NCI-H1105 treated with DMSO at 0.1 percent for 48 hours (cell line): ENCODE measurements at places on chromosomes 7 and 10.

- no peak for DNase-seq
These were observed 44.4 kb upstream of the COMMD3 start for GRCh38 chr10:22271786-22272185.

GRCh38 chr7:33824911-33825459, 80.4 kb upstream of the BMPER start:
- DNase-seq: no peak

DNA sequence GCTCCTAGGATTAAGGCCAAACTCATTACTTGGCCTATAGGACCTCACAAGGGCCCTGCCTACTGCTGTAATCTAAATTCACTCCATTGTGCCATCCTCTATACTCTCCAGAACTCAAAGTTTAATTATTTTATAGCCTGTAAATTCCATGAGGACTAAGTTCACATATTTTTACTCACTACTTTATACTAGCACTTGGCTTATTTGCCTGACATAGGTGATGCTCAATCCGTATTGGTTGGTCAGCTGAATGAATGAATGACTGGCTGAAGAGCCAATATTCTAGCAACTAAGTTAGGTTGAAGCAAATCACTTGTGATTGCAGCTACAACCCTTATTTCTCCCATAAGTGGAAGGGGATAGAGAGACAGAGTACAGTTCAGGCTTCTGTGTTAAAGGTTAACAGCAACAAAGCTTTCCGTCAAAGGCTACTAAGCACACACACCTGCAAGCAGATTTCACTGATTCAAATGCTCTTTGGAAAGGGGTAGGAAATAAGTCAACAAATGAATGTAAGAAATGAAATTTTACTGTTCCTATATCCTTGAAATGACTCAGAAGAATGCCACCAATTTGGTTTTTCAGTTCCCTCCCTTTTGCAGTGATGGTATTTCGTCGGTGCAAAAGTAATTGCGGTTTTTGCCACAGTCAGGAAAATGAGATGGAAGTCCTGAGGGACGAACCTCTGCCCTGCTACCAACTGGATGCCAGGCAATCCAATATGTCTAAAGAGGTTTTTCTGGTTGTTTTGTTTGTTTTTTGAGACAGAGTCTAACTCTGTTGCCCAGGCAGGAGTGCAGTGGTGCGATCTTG, 120.7 kb downstream of the COL28A1 start:
- no peak for DNase-seq

DNA sequence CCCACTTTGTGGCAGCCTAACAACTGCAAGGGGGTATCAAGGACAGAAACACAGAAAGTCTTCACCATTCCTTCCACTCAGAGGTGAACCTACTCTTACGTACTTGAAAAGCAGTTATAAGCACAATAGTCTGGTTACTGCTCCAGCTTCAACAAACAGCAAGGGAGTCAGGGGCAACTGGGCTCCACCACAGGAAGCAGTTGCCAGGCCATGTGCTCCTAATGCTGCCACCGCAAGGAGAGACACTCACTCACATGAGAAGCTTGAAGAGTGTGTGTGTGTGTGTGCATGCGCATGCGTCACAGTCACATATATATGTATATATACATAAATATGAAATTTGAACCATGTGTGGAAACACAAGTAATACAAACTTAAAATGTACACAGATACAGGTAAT, 65.5 kb downstream of the GRB10 start:
- DNase-seq: no peak

DNA sequence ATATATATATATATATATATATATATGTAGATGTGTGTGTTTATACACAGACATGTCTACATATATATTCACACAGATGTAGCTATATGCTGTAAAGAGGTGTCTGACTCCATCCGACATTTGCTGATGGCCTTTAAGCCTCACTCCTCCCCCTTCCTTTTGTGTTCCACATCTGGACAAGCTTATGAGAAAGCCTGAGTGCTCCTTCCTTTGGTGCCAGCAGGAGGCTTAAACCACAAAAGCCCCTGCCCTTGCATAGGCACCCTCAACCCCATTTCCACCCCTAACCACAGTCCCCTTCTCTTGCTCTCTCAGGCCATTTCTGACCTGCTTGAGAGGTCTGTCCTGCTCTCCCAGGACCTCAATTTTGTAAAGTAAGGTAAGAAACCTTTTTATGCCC, 98.7 kb downstream of the SVOPL start:
- DNase-seq: no peak

DNA sequence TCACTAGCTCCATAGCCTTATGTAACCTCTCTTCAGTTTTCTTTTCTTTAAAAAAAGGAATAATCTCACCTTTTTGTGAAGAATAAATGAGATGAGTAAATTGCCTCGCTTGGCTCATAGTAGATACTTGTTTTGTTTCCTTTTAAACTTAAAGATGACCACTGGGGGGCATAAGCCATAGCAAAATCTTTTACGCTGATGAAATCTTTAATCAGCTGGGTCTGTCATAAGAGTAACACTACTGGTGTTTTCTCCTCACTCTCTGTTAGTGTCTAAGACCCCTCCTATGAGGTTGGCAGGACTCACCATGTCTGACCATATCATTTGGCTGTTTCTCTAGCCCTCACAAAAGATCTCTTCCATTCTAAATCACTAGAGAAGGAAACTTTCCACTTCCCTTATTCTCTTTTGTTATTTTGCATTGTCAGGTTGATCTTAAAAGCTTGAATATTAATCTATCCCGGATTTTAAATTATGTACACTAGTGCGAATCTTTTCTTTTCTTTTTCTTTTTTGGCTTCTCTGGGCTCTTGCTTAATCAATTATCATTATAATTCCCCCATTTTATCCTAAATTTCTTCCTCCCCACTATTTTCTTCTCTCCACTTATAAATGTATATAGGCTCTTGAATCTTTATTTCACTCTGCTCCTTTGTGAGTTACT, 12.5 kb downstream of the STAG3 start:
- DNase-seq: peak; percentile 2

DNA sequence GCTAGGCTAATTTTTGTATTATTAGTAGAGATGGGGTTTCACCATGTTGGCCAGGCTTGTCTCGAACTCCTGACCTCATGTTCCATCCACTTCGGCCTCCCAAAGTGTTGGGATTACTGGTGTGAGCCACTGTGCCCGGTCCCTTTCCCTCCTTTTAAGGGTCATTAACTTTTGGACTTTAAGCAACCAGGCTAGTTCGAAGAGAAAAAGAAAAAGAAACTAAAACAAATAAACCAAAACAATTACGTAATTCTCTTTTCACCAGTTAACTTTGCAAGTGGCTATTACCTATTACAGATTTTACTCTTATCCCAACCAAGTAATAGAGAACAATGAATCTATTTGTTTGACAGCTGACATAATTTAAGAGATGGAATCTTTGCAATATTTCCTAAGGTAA, 72.8 kb upstream of the SEMA3C start:
- DNase-seq: no peak

DNA sequence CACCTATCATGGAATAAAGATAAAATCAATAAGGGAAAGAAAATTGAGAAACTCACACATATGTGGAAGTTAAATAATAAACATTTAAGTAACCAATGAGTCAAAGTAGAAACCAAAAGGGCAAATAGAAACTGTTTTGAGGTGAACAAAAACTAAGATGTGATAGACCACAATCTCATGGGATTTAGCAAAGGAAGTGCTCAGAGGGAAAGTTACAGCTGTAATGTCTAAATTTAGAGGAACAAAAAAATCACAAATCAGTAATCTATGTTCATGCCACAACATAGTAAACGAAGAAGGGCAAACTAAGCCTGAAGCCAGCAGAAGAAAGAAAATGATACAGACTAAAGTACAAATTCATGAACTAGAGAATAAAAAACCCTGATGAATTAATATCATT, 16.3 kb downstream of the CYP3A4 start:
- DNase-seq: no peak

- DNase-seq: no peak
These were observed 38.8 kb upstream of the MYL10 start for GRCh38 chr7:101667920-101668319.

DNA sequence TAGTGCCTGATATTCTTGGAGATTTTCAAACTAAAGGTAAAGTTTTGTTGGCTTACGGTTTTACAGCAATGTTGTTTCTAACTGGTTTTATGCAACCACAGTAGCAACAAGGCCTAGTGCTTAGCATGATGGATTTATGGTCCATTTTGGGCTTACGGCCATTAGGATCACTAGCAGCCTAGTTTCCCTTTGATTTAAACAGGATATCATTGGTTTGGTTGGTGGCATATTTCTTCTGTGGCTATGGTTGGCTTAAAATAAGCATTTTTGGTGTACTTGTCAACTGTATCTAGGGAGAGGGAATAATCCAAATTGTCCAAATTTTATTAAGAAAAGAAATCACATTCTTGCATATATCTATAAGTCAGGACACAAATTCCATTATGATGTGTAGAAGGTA, 194.0 kb downstream of the HDAC9 start:
- DNase-seq: no peak

DNA sequence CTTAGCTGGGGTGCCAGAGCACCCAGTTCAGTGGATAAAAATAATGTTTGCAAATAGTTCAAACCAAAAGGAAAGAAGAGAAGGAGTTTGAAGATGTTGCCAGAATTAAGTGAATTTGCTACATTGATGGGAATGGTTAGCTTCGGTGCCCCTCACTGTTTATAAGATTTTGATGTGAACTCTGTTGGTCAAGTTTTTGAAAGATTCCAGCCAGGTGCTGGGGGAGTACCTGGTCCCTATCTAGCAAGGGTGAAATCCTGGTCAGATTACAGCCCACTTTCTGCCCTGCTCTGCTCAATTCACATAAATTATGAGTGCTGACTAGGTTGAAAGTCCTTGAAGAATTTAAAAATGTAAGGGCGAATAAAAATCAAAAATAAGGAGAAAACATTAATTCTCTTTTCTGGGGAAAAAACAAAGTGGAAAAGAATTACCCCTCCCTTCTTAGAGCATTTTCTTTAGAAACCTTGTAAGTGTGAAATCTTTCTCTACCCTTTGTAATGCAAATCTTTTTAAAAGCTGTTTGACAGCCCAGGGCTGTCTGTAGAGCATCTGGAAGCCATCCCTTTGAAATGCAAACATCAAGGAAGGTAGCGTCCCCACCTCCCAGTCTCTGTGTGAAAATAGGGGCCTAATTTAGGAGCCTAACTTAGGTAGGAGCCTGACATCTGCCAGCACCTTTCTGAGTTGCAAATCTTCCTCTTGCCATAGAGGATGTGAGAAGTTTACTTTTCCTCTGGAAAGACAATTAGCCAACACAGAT, 1.4 kb upstream of the GIMAP5 start:
- DNase-seq: no peak

GRCh38 chr7:1725199-1725690, 55.2 kb downstream of the ELFN1 start:
- peak; percentile 96 for DNase-seq

DNA sequence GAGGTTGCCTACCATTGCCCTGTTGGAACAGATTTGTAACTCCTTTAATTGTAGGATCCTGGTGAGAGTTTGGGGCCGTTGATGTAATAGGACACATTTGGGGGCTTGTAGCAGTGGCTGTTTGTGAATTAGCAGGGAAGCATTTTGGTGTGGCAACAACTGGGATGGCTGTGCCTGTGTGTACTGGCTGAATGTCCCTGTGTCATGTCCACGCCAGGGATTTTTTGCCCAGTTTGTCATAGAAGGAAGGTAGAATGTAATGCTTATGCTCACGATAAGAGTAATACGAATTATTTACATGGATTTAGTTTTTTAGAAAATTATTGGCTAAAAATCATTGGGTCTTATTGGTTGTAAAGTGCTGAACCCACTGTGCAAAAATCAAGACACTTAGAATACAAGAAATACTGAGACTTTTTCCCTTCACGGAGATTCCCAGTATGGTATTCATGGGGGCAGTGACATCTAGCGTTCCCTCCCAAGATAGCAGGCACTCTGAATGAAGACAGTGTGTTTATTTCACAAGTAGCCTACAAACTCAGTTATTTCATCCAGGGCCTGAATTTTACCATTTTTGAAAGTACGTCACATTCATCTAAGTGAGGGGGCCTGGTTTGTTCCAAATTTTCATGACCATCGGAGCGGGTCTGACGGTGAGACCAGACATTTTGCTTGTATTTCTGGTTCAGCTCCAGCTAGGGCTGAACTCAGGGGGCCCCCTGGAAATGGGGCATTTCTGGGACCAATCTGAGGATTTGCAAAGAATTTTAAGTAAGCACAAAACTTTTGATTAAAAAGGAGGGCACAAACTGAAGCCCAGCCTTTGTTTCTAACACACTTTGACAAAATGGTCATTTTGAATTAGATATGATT, 74.7 kb downstream of the CACNB2 start:
- peak; percentile 11 for DNase-seq

GRCh38 chr10:120387326-120387725, 69.7 kb upstream of the PLPP4 start:
- no peak for DNase-seq

- no peak for DNase-seq
These were observed 31.3 kb upstream of the LOXL4 start for GRCh38 chr10:98299341-98299740.

DNA sequence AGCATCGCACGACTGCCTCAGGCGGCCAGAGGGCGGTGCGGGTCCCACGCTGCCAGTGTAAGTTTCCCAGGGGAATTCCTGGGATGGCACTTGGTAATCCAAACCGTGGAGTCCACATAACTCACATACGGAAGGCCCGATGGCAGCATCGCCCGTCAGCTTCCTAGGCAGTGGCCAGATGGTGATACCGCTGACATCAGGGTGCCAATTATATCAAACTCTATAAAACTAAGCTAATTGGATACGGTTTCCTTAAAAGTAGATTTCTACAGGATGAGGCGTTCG, 189.8 kb downstream of the CELF2 start:
- no peak for DNase-seq

GRCh38 chr7:116538138-116538537, 13.3 kb downstream of the CAV1 start:
- DNase-seq: no peak

DNA sequence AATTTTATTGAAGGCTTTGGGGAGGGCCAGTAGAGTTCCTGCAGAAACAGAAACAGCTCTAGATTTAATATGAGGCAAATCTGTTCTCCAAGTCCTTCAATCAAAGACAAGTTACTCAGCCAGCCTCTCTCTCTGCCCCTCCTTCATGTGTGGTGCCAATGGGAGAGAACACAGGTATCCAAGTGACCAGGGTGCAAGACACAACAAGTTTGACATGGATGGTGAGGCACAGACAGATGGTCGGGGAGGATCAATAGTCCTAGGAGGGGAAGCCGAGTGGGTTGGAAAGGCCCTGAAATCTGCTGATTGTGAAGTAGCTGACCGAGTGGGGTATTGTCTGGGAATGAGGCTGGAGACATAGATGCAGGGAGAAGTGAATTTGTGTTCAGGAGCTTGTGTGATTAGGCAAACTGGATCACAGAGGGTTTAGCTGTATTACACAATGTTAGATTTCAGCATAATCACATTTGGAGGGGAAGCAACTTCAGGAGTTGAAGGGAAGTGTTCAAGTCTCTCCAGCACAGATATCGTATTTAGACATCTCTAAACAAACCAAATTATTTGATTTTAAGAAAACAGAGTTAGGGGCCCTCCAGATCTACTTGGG, 1.5 kb downstream of the GIMAP1 start:
- DNase-seq: no peak

- peak; percentile 39 for DNase-seq
These were observed 16.2 kb upstream of the PAX2 start for GRCh38 chr10:100728928-100729861.

- no peak for DNase-seq
These were observed 290.4 kb upstream of the KLF6 start for GRCh38 chr10:4075443-4075842.
